Spleen (tissue), 13 donors: ENCODE measurements at places on chromosomes 12 and 14. TPM values are rescaled to one million over a fixed set of nuclear protein-coding genes. Genes with fewer than 3 reads are reported as not detected.
A peak's percentile ranks its signal among the peaks of the same experiment; 100 is the strongest.

DNA sequence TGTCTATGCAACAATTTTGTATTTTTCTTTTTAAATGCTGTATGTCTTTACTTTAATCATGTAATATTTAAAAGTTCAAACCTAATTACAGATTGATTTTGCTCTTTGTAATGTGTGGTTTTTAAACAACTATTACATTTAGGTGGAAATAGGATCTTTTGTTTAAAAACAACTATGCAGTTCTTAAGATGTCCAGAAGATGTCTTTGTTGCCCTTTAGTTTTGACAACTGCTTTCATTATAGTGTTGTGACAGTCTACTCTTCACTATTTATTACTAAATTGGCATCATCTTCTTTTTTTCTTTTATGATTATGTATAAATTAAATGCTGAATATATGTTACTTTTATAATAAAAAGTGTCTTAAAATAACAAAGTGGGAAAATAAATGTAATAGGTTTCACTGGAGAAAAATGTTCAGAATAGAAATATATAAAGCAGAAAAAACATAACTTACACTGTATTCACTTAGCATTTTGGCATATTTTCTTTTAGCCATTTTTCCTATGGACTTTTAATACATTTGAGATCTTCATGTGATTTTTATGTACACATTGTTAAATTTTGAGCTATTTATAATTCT is 27.1 kb upstream of the PCNX4 start:
- no peaks in the 10 kb centered on the region for H3K4me1 ChIP-seq
- H3K36me3 ChIP-seq, result no peaks in the 10 kb centered on the region
- no peak overlapping the region for H3K27ac ChIP-seq
- DNase-seq, result no peak
- no peak overlapping the region for H3K4me3 ChIP-seq

DNA sequence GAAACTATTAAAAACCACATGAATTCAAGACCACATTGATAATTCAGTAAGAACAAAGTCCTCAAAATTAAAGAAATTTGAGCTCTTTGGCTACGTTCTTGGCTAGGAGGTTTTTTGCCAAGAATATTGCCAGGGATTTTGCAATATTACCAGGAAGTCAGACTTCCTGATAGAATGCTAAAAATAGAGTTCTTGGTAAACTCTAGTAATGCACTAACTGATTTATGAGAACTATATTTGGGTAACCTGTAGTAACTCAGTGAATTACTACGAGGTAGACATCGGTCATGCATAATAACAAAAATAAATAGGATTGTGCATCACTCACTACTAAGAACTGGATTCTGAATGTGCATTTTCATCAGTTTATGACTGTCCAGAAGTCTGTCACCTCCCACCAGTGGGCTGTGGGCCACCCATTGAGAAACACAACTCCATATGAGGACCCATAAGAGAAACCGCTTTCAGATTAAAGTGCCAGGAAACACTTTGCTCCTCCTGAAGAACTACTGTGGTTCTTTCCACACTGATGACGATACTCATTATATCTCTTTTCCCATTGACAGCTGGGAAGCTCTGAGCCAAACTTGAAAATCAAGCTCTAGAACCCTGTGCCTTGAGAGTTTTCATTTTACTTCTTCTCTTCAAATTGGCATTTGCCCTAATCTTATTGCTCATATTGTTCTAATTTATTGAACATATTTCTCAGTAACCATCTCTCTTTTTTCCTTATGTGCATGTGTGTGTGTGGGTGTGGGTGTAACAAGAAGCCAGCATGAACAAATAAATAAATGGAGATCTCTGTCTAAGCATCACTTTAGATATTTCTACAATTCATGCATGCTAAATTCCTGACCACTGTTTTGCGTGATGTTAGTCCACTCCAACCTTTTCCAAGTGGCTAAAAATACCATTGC is 116.6 kb downstream of the BCL11B start:
- no peak for DNase-seq
- peaks cover 4% of the 10 kb centered on the region for H3K4me1 ChIP-seq
- H3K27ac ChIP-seq, result no peak overlapping the region
- H3K36me3 ChIP-seq, result no peaks in the 10 kb centered on the region
- H3K27me3 ChIP-seq, result no peaks in the 10 kb centered on the region
- H3K4me3 ChIP-seq, result no peak overlapping the region

GRCh38 chr14:91267965-91268437 is 23.5 kb upstream of the GPR68 start:
- H3K36me3 ChIP-seq, result no peaks in the 10 kb centered on the region
- DNase-seq, result no peak
- no peak overlapping the region for H3K4me3 ChIP-seq
- no peaks in the 10 kb centered on the region for H3K27me3 ChIP-seq

DNA sequence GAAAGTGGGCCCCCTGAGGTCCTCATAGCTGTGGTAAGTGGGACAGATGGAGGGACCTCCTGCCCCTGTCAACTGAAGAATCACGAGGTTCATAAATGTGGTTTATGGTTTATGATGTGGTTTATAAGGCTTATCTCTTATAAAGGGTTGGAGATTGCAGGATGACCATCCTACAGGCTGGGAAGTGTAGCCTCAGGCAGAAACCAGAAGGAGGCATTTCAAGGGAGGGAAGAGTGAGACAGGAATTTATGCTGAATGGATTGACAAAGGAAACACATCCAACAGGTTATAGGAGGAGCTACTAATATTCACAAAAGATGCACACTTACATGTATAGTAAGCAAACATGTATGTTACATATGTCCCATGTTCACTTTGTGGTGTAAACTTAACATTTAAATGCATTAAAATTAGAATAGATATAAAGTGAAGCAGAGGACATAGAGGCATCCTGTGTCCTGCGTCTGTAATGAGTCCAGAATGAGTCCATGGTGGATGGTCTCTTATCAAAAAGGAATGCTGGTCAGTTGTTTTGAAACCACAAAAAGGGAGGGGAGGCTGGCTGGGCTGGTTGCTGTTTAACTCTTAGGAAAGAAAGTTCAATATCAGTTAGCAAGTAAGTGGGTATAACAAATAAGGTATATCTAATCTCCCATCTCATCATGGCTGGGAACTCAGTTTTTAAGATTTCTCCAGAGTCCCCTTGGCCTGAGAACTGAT is 149.0 kb upstream of the RMST start:
- H3K4me3 ChIP-seq, result no peak overlapping the region
- no peaks in the 10 kb centered on the region for H3K36me3 ChIP-seq
- no peaks in the 10 kb centered on the region for H3K4me1 ChIP-seq
- no peaks in the 10 kb centered on the region for H3K27me3 ChIP-seq
- no peak for DNase-seq

GRCh38 chr12:31106101-31106803 is 32.6 kb downstream of the DDX11 start:
- H3K27me3 ChIP-seq, result no peaks in the 10 kb centered on the region
- H3K4me3 ChIP-seq, result no peak overlapping the region
- no peaks in the 10 kb centered on the region for H3K36me3 ChIP-seq
- no peak overlapping the region for H3K27ac ChIP-seq
- DNase-seq, result peak; percentile 67

DNA sequence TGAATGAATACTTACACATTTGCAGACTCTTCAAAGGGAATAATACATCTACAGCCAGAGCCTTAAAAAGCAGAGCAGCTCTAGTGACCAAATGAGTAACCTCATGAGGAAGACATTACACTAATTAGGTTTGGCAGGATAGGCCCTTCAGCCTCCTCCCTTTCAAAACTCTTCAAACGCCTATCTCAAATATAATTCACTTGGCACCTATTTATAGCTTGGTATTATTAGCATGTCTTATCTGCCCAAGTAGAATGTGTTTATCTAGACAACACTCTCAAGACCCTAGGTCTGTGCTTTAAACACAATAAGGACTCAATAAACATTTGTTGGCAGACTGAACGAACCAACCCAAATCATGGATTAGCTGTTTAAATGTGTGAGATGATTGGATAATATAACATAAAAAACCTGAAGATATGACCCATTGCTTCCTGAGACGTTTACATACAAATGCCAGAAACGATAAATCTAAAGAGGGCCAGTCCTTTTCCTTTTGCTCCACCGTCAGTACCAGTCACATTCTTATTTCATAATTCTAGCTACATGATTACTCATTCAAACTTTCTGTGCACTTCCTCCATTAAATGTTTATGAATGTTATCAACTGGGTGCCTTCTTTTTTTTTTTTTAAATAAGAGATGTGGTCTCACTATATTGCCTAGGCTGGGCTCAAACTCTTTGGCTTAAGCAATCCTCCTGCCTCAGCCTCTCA is 123.3 kb downstream of the CEP83 start:
- H3K27me3 ChIP-seq, result no peaks in the 10 kb centered on the region
- peaks cover 6% of the 10 kb centered on the region for H3K36me3 ChIP-seq
- H3K4me1 ChIP-seq, result no peaks in the 10 kb centered on the region
- no peak overlapping the region for H3K4me3 ChIP-seq
- no peak for DNase-seq

EIF2S3B gene
- 0.95 TPM for total RNA-seq

DNA sequence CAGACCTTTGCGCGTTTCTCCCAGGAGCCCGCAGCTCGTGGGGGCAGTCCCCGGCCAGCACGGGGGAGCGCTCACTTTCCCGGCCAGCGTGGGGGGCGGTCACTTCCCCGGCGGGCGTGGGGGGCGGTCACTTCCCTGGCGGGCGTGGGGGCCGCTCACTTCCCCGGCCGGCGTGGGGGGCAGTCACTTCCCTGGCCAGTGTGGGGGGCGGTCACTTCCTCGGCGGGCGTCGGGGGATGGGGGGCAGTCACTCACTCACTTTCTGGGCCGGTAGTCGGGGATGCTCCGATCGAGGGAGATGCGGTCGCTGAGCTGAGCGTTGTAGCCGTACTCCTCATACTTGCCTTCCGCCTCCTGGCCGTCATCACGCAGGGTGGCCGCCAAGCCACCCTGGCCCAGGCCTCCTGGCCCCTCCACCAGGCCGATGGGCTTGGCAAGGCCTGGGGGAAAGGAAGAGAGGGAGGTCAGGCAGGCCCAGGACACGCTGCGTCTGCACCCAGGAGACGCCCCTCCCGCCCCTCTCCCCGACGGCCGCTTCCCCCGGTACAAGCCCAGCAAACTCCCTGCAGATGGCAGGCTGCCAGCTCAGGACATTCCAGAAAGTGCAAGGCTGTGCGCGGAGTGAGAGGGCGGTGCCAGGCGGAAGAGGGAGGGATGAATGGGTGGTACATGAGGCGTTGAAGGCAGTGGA is 43.3 kb downstream of the GALNT9 start:
- H3K36me3 ChIP-seq, result no peaks in the 10 kb centered on the region
- peaks cover 61% of the 10 kb centered on the region for H3K27me3 ChIP-seq
- H3K4me1 ChIP-seq, result no peaks in the 10 kb centered on the region
- no peak for DNase-seq
- peak overlapping the region; percentile 50 for H3K27ac ChIP-seq
- no peak overlapping the region for H3K4me3 ChIP-seq

DNA sequence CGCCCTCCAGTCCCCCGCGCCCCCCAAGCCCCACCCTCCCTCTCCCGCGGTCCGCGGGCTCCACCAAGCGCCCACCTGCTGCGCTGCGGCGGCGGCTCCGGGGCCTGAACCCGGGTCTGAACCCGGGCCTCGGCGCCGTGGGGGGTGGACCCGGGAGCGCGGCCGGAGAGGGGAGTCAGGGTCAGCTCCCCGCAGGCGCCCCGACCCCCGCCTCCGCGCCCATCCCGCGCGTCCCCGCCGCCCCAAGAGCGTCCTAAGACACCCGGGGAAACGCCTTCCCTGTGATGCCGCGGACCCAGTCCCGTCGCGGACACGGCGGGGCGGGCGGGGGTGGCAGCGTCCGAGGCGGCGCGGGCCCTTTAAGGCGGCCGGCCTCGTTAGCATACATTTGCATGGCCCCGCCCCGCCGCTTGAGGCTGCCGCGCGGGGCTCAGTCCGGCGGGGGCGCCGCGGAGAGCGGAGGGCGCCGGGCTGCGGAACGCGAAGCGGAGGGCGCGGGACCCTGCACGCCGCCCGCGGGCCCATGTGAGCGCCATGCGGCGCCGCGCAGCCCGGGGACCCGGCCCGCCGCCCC is at the start of gene MMP17:
TSS of gene MMP17 (plus strand) at position 433 of the 574 bp plus-strand sequence. CDS start at position 535, 102 bp downstream.
- peaks cover 26% of the 10 kb centered on the region for H3K4me1 ChIP-seq
- peak within 1 kb of the TSS; percentile 54 for H3K4me3 ChIP-seq
- no peaks in the 10 kb centered on the region for H3K36me3 ChIP-seq
- peaks cover 29% of the 10 kb centered on the region for H3K27me3 ChIP-seq
- peak; percentile 88 for DNase-seq
